Activated T-cell treated with anti-CD3 and anti-CD28 coated beads for 24 hours (primary cell): ENCODE measurements at places on chromosomes 7 and 10.
A peak's percentile ranks its signal among the peaks of the same experiment; 100 is the strongest.

DNA sequence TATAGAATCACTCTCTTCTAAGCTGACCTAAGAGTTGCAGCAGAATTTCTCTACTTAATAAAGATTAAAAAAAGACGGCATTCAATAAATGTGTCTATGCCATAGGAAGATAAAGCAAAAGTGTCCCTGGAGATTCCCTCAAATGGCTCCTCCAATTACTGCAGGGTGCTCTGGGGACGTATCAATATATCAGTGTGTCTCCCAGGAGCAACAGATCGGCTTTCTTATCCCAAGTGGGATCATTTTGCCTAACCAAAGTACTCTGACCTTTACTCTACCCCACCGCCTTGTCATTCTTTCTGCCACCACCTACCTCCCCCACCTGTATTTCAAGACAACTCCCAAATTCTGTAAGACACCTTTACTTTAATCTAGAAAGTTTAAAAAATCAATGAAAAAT is 202.0 kb upstream of the SEMA3C start:
- DNase-seq = no peak

DNA sequence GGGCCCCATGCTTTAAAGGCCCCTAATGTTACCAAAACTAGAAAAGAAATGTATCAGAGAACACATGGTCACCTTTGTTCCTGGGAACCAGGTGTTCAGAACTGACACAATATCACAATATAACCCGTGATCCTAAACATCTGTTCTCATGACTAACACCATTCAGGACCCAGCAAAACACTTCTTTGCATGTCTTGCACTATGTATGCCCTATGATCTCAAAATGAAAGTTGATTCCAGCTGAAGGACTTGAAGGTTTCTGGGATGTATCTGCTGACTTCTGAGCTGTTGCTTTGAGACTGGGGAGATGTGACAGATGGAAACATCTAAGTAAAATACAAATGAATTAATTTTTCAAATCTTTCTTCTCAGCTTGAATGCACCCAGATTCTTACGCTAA is 37.5 kb upstream of the PIK3CG start:
- no peak for DNase-seq

DNA sequence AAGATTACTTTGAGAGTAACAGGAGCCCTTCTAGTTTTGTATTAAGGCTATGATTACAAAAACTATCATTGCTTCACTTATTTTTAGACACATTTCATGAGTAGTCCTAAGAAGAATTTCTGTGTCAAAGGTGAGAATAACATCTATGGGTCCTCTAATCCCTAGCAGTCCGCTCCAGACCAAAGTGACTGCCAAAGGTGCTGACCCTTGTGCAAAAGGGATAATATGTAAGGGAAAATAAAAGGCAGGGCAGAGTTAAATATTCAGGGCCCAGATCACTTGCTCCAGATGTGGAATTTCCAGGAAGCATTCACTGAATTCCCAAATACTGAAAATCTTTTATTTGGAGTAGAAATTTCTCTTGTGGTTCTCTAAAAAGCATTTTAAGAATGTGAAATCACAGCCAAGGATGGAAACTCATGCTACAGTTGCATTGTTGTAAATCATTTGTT is 29.3 kb downstream of the RHOBTB1 start:
- DNase-seq = no peak

DNA sequence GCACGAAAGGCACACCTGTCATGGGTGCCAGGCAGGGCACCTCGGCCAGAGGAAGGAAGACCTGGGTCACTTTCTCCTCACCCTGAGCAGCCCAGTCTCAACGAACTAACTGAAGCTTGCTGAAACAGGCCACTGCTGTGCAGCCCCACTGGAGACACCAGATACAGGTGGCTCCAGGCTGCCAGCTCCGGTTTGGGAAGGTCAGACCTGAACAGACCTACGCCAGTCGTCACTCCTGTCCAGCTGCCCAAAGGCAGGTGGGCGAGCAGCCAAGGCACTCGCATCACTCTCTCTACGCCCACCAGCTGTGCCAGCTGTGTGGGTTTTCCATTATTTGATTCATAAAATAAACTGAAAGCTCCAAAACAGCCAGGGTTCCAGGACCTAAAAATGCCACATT is 256.1 kb downstream of the ZMYND11 start:
- DNase-seq = no peak

DNA sequence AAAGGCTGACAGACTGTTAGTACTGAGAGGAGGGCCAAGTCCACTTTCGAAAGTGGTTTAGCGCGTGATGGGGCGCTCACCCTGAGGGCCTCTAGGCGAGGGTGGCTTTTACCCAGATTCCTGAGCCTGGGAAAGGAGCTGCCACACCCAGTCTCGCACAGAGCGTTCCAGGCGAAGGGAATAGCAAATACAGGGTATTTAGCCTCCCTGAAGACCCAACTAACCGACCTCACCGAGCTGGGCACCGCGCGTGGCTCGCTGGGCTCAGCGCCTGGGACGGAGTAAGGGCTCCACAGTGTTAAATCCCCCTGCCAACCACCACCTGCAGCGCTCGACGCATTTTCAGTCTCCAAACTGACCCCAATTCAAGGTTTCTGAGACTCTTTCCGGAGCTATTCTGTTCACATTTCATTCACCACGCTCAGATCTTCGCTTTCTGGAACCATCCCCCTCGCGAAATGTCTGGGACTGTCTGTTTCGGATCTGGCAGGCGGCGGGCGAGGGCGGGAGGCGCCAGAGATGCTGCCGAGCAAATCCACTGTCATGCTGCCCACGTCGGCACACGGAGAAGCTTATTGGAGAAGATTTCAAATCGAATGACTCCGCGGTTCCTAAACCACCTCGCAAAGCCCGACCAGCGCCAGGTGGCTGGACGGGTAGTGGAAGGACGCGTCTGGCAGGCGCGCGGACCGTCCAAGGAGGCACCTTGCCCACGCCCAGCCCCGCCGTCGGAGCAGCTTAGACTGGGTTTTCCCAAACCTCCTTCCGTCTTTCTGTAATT is 1.4 kb upstream of the OSBPL3 start:
- peak; percentile 52 for DNase-seq

DNA sequence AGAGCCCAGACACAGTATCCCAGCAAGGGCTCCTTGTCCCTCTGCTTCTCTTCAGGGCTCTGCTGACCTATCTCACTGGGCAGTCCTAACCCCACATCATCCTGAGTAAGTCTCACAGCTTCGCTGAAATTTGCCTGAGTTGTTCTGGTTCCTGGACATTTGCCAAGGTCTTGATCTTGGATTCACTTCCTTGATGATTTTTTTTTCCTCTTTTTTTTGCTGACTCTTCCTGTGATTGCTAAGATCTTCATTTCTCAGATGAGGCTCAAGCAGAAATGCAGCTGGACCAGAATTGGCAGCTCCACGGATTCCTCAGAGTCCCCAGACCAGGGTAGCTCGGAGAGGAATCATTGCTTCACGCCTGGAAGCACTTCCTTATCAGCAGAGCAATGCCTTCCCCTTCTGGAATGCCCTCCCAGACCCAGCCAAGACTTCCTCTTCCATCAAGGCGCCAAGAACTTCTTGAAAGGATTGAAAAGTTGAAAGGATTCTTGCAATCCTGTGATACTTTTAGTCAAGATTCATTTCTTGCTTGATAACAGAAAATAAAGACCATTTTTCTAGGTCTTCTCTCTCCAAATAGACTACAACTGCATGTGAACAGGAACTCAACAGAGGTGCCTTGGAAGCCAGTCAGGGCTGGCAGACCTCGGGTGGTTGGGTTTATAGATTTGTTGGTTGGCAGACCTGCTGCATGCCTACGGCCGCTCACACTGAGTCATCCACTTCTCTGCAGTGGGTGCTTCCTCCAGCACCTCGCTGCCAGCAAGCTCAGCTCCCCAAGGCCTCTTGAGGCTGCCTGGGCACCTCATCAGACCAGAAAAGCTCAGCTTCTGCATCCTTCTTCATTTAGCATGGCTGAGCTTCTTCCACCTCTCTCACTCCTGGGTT is 8.8 kb upstream of the AFAP1L2 start:
- no peak for DNase-seq

GRCh38 chr7:33190688-33191304 is 61.4 kb downstream of the BBS9 start:
- DNase-seq = no peak

GRCh38 chr7:117230276-117231046 is 92.4 kb downstream of the WNT2 start:
- no peak for DNase-seq

- DNase-seq = no peak
These were observed 9.6 kb downstream of the ESYT2 start for GRCh38 chr7:158819571-158820203.

GRCh38 chr7:30273552-30273951 is 10.8 kb upstream of the ZNRF2 start:
- DNase-seq = no peak

DNA sequence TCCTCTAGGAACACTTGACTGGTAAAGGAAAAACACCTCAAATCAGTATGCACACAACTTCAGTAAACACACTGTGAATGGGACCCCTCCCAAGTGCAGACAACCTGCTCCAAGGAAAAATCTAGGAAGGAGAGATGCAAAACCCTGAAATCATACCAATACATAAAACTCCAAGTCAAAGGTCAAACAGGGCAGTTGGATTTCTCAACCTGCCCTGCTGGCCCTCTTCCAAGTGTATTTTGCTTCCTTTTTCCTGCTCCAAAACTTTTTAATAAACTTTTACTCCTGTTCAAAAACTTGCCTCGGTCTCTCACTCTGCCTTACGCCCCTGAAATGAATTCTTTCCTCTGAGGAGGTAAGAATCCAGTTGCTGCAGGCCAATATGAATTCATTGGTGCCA is 665.1 kb downstream of the SORCS1 start:
- DNase-seq = no peak

DNA sequence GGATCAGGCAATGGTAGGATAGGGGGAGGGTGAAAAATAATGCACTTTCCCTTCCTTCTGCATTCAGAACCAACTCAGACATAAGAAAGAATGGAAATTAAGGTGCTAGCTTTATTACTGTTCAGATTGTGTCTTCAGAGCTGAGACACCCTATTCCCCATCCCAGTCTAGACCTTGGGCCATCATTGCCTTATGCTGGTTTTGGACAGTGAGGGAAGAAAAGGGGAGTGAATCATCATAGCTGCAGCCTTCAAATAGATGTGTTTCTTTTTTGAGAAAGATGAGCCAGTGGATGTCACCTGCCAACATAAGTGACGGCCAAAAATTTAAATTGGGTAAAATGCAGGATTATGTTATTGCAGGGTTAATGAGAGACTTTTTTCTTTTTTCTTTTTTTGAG is 27.0 kb upstream of the TOMM7 start:
- DNase-seq = no peak

DNA sequence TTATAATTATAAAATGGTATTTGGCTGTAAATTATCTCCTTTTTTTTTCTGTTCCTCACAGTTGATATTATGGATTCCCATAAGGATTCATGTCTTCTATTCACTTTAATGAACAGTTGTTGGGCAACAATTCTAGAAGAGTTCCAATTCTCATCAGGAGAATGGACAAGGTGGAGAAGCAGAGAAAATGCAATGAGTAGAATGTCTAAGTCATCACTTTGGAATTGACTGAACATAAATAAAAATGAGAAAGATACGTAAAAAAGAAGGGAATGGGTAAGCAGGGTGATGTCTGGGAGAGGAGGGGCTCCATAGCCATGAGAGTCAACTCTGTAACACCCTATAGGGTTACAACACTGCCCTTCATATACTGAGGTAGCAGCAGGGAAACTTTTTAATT is 1.8 kb upstream of the CAV2 start:
- no peak for DNase-seq

- no peak for DNase-seq
These were observed 208.5 kb downstream of the EBF3 start for GRCh38 chr10:129755621-129756020.

GRCh38 chr7:158312789-158313188 is 274.8 kb downstream of the PTPRN2 start:
- no peak for DNase-seq

DNA sequence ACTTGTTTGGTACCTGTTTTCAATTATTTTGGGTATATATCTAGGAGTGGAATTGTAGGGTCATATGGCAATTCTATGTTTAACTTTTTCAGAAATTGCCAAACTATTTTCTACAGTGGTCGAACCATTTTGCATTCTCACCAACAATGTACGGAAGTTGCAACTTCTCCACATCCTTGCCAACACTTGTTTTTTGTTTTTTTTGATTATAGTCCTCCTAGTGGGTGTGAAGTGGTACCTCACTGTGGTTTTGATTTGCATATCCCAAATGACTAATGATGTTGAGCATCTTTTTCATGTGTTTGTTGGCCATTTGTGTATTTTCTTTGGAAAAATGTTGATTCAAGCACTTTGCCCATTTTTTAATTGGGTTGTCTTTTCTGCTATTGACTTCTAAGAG is 122.1 kb downstream of the RPS24 start:
- no peak for DNase-seq

DNA sequence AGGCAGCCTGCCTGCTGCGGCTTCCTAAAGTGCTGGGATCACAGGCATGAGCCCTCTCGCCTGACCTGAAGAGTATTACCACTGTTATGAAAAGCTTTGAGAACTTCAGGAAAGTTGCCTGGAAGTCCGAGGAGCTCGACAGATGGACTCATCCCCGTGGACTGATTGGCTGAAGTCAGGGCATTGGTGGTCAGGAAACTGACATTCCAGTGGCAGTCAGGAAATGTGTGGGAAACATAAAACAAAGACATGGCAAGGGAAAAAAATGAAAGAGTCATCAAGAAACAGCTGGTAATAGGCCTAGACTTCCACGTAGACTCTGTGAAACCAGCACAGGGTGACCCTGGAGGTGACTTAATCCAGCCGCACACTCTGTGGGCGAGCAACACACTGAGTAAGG is 123.3 kb downstream of the CDH23 start:
- no peak for DNase-seq

GRCh38 chr7:118352867-118353453 is 128.5 kb downstream of the ANKRD7 start:
- DNase-seq = no peak

GRCh38 chr7:89837515-89837914 is 316.8 kb upstream of the STEAP1 start:
- no peak for DNase-seq

GRCh38 chr10:93777092-93777491 is 19.4 kb downstream of the LGI1 start:
- DNase-seq = no peak

- DNase-seq = peak; percentile 1
These were observed 209.1 kb upstream of the ZNF722 start for GRCh38 chr7:63789378-63790176.

GRCh38 chr10:124003871-124004662 is 89.3 kb downstream of the CHST15 start:
- no peak for DNase-seq

GRCh38 chr10:6171881-6172695 is 30.6 kb upstream of the PFKFB3 start:
- DNase-seq = no peak

DNA sequence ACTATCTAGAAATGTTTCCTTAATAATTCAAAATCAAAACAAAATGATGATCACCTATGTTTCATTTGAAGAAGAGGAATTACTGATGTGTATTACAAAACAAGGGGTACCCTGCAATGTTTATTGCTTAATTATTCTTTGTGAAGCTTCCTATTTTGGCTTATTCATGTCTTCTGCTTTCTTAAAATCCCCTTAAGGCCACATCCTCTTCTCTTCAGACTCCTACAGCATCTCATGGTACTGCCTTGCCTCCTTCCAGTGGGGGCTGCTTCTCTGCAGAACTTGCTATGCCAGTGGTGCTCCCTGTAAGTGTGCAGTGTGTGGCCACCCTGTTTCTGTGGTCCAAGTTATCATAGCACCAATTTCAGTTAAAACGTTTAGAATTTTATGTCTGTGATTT is 35.0 kb downstream of the CCDC146 start:
- no peak for DNase-seq
